Motor neuron (in vitro differentiated cells): ENCODE measurements at places on chromosomes 4 and X. TPM values are rescaled to one million over a fixed set of nuclear protein-coding genes. Genes with fewer than 3 reads are reported as not detected.

HTN3 gene
- not detected in 2 replicates for total RNA-seq

SEPSECS gene
- total RNA-seq: 6.7 and 7.3 TPM in 2 replicates

MAGEA2B gene
- total RNA-seq: 0.55 TPM in 1 of 2 replicates, not detected in the other

DNA sequence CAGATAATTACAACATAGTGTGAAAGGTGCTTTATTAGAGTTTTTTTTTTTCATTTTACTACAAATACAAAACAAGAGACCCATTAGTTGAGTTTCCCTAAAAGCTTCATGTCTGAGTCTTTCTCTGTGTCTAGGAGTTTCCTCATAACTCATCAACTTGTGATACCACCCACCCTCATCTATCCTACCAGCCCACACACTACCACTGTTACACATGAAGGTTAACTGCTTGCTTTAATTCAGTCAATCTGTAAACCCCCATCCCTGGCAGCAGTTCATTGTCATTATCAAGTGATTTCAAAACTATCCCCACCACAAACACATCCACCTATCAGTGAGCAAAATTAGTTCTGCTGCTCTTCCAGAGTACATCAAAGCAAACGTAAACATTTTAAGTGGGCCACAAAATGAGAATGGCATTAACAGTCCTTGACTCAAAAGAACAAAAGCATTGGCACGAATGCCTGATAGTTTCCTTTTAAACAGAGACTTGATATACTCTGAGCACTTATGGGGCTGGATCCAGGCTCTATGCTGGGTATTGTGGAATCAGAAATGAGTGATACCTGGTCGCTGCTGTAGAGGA, 331.6 kb upstream of the FAM241A start:
- no peak for ATAC-seq

- ATAC-seq: no peak
Observed at GRCh38 chrX:153551135-153551534, 33.7 kb downstream of the ATP2B3 start.

DNA sequence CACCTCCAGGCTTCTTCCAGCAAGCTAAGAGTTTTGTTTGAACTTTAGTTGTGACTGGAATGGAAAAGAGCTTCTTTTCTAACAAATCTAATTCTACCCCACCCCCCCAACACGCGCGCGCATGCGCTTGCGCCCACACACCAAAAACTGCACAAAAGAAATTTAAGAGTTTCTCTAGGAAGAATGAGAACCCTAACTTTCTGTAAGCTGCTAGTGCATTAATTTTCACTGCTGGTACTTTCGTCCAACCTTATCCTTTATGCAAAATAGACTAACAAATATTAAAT, 9.0 kb upstream of the INTU start:
- ATAC-seq: no peak
